Muscle of arm (tissue), 14 donors: ENCODE measurements at places on chromosomes 3 and 15. TPM values are rescaled to one million over a fixed set of nuclear protein-coding genes. Genes with fewer than 3 reads are reported as not detected.

The RMDN3 gene
- 20.6 TPM for polyA plus RNA-seq

The SNX22 gene
- polyA plus RNA-seq = 0.67 TPM

The ALDH1A2 gene
- polyA plus RNA-seq = 28.4 TPM

The WNT7A gene
- polyA plus RNA-seq = not detected

The RNU5B-1 gene
- polyA plus RNA-seq = not detected

The ACTR8 gene
- polyA plus RNA-seq = 25.1 TPM

The GNAT1 gene
- polyA plus RNA-seq = 0.08 TPM

The TLE3 gene
- polyA plus RNA-seq = 24.9 TPM

The CCRL2 gene
- 0.57 TPM for polyA plus RNA-seq

The BHLHE40 gene
- polyA plus RNA-seq = 28.6 TPM

The CPNE9 gene
- polyA plus RNA-seq = not detected

The IL16 gene
- polyA plus RNA-seq = 7.0 TPM

The ATP13A4 gene
- polyA plus RNA-seq = 1.4 TPM

The SPG21 gene
- 89.3 TPM for polyA plus RNA-seq

The TLR9 gene
- 0.10 TPM for polyA plus RNA-seq

The ELL3 gene
- polyA plus RNA-seq = 1.7 TPM

The SLC28A2 gene
- polyA plus RNA-seq = 0.19 TPM

The TRH gene
- polyA plus RNA-seq = not detected

The GRK7 gene
- polyA plus RNA-seq = 0.07 TPM

The GHRL gene
- 0.96 TPM for polyA plus RNA-seq

The XCR1 gene
- polyA plus RNA-seq = 2.7 TPM

The HYAL1 gene
- polyA plus RNA-seq = 2.7 TPM

The SMCO1 gene
- 5.3 TPM for polyA plus RNA-seq

The SLC24A5 gene
- polyA plus RNA-seq = not detected

The SLC12A8 gene
- 0.61 TPM for polyA plus RNA-seq

The FBXO40 gene
- polyA plus RNA-seq = 2.3 TPM

The GPD1L gene
- 42.1 TPM for polyA plus RNA-seq

The MESP2 gene
- polyA plus RNA-seq = 0.48 TPM

The RASA2 gene
- polyA plus RNA-seq = 12.8 TPM

The KATNBL1 gene
- polyA plus RNA-seq = 116 TPM

The CEP70 gene
- polyA plus RNA-seq = not detected

The RASL12 gene
- 9.9 TPM for polyA plus RNA-seq

The C3orf49 gene
- not detected for polyA plus RNA-seq

The MYO5C gene
- polyA plus RNA-seq = 5.4 TPM

The CXCR6 gene
- not detected for polyA plus RNA-seq

The HHATL gene
- 77.6 TPM for polyA plus RNA-seq

The SYNPR gene
- 0.07 TPM for polyA plus RNA-seq

The CHP1 gene
- polyA plus RNA-seq = 47.5 TPM

The LRTM1 gene
- polyA plus RNA-seq = 93.8 TPM

The UCN2 gene
- polyA plus RNA-seq = not detected

The MCF2L2 gene
- 0.05 TPM for polyA plus RNA-seq

The MITF gene
- 5.9 TPM for polyA plus RNA-seq

The PLSCR5 gene
- polyA plus RNA-seq = not detected

The CFAP92 gene
- polyA plus RNA-seq = 0.42 TPM

The PLA2G4D gene
- polyA plus RNA-seq = not detected

The EPHB3 gene
- not detected for polyA plus RNA-seq

The CHDH gene
- 0.90 TPM for polyA plus RNA-seq

The ARRDC4 gene
- 25.4 TPM for polyA plus RNA-seq

The ZPLD1 gene
- not detected for polyA plus RNA-seq

The OR5K2 gene
- 0.21 TPM for polyA plus RNA-seq

The ZNF385D gene
- polyA plus RNA-seq = 35.1 TPM

The ACVR2B gene
- 9.5 TPM for polyA plus RNA-seq
